Activated CD4-positive, alpha-beta T cell treated with anti-CD3 and anti-CD28 coated beads for 36 hours (primary cell): ENCODE measurements at places on chromosomes 7 and 10. TPM values are rescaled to one million over a fixed set of nuclear protein-coding genes. Genes with fewer than 3 reads are reported as not detected.

Gene OR2A42
- total RNA-seq = not detected

Gene ITGB8
- not detected for total RNA-seq

Gene SAMD8
- total RNA-seq = 20.9 TPM

Gene BHLHA15
- 0.47 TPM for total RNA-seq

Gene CPN1
- not detected for total RNA-seq

DNA sequence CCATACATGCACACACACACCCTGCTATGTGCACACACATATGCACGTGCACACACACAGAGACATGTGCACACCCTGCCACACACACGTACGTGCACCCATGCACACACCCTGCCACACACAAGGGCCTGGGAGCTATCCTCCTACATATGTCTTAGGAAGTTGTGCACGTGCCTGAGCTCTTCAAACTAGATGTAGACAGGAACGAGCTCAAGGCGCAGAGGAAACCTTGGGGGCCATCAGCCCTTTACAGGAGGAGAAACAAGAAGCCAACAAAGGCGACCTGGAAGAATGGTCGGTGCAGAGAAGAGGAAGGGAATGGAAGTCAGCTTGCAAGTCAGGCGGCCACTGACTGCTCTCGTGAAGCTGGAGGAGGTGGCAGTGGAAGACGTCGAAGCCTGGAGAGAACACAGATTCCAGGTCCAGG lies 58.7 kb downstream of the AOC1 start:
- DNase-seq = no peak

DNA sequence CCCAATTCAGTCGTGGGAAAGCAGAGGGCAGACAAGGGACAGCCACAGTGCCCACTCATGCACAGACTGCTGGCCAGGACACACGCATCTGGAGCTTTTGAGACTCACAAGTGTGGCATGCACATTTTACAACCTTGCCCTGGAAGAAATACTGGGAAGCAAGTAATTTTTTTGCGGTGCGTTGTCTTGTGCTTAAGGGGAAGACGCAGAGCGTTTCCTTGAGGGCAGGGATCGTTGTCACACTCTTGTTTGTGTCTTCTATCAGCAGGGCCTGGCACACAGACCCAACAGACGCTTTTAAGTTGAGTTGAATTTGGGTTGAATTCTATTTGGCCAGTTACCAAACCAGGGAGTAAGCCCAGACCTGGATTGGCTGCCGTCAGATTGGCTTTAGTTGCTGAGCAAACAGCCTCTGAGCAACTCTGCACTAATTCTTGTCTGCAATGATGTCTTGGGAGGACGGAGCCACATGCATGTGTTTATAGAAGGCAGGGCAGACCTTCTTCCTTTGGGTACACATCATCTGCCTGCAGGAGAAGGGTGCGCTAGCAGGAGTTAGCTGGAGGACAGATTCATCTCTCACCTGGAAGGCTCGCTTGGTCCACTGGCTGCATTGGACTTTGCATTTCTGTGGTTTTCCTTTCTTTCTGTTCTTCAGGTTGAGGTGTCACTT lies 38.4 kb downstream of the IL2RA start:
- no peak for DNase-seq

GRCh38 chr10:15349112-15349511 lies 22.0 kb downstream of the FAM171A1 start:
- DNase-seq = no peak

DNA sequence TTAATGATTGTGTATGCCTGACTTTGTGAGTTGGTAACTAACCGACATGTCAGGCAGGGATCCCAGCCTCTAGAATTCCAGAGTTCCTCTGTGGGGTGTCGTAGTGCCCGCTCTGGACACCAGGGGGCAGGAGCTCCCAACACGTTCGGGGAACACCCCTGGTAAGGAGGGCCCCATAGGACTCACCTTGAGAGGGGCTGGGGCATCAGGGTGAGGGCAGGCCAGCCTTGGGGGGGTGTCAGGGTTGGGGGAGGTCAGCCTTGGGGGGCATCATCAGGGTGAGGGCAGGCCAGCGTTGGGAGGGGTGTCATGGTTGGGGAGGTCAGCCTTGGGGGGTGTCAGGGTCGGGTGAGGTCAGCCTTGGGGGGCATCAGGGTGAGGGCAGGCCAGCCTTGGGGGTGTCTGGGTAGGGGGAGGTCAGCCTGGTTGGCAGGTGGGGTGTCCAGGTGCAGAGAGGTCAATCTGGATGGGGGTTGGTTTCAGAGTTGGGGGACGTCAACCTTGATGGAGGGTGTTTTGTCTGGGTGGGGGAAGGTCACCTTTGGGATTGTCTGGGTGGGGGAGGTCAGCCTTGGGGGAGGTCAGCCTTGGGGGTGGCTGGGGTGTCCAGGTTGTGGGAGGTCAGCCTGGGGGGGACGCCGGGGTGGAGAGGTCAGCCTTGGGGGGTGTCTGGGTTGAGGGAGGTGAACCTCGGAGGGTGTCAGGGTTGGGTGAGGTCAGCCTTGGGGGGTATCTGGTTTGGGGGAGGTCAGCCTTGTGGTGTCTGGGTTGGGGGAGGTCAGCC lies 45.6 kb upstream of the SUN1 start:
- peak; percentile 84 for DNase-seq

GRCh38 chr7:48274662-48275061 lies 103.4 kb downstream of the ABCA13 start:
- DNase-seq = no peak

DNA sequence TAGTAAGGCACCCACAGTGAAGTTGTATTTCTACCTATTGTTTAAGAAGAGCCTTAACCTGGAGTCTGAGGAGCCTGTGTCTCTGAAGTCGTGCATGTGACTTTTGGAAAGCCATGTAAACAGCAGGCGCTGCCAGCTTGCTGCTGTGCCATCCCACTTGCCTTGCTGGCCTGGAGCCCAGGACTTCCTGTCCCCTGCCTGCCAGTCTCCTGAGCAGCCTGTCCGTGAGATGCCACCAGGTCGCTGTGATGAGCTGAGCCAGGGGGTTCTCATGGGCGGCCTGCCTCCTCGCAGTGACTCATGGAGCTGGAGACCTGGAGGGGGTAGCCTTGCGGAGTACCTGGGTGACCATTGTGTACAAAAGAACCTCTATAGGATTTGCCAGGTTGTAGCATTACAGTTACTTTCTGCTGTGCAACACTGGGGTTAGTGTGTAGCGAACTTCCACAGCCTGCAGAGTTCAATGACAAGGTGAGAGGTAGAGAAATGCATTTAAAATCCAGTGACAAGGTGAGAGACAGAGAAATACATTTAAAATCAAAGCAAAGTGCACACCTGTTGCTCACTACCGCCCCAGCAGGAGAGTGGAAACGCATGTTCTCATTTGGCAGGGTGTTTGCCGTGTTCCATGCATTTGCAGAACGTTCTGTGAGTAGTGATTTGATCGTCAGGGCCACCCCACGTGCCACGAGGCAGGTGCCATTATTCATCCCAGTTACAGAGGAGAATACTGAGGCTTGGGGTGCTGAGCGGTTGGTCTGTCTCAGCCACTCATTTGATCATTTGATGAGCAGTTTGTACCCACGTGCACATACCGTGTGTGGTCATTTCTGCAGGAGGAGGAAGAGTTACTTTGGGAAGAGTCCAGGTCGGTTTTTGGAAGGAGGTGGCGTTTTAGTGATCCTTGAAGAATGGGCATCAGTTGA lies 36.6 kb upstream of the BHLHA15 start:
- no peak for DNase-seq

GRCh38 chr7:144709066-144709465 lies 126.8 kb downstream of the TPK1 start:
- DNase-seq = no peak

DNA sequence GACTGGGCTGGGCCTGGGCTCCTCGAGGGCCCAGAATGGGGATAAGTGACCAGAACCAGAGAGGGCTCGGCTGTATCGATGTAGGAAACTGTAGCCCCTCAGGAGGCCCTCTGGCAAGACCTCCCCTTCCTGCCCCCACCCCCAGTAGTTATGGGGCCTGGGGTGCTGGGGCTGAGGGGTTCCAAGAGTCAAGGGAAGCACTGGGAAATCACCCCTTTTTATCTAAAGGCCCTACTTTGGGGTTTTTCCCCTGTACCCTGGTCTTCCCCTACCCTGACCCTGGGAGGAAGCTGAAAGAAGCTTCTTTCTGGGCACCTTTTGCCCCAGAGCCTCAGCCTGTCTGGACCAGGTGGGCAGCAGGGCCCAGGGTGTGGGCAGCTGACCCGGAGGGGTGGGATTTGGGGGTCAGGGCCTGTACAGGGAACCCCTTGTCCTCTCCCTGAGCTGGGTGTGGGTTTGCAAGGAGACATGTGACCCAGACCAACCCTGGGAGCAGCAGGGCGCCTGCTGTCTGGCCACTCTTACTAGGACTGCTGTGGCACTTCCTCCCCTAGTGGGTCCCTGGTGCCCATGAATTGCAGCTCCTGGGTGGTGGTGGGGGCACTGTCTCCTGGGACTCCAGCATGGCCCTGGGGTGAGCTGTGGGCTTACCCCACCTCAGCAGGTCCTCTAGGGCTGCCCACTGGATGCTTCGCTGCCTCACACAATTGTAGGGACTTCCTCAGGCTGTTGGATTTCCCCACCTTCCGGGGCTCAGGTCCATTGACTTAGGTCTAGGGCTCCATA lies 1.5 kb downstream of the IRF5 start:
- no peak for DNase-seq

DNA sequence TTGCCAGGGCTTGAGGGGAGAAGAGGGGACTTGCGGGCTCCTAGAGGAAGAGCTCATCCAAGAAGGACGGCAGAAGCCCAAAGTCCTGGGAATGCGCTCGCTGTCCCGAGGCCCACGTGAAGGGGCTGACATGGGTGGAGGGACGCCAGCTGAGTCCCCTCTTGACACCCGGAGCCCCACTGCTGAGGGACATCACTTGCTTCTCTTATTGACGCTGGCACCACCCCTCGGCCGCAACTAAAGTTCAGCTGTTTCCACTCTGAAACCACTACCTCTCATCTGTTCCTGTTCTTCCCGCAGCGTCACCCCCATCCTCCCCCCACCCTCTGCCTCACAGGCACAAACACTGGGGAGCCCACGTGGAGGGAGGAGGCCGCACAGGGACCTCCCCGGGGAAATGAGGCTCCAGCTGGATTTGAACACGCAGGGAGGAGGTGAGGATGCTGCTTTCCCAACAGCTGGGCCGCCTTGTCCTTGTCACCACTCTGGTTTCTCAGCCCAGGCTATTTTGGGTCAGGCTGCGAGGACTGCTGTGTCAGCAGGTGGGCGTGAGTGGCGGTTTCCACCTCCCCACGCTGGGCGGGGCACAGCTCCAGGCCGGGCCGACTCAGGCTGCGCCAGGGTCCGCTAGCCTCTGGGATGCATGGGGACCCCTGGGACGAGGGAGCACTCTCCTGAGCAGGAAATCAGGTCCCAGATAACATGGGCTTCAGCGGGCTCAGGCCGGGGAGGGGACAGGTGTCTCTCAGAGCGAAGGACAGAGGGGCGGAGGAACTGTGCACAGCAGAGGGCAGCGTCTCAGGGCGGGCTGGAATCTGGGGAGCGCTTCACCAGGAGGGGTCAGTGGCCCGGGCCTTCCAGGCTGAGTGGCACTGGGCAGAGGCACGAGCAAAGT lies 156.3 kb downstream of the ZNF248 start:
- DNase-seq = no peak

DNA sequence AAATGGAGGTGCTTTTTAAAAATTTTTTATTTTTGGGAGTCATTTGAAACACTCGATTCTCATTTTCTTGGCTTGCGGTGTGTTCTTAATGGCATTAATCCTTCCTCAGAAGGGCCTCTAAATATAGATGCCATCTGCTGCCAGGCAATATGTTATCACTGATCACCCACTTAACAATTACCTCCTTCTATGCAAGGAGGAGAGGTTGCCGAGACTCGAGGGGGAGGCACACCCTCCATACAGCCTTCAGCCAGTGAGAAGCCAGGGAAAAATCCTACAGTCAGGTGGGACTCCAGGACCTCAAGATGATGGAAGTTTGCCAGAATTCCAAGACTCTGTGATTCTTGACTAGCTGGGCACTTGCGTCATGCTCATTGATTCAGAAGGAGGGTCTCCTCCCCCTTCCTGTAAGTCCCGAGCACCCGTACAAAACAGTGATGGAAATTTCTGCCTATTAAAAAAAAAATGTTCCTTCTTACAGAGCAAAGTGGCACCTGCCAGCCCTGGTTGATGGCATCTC lies 574.5 kb downstream of the TYW1 start:
- no peak for DNase-seq
